ENCODE measurements at places on chromosomes 2 and 18.
A peak's percentile ranks its signal among the peaks of the same experiment; 100 is the strongest.

- no peak for DNase-seq
Observed at GRCh38 chr18:75482880-75483279, 55.4 kb upstream of the SMIM21 start.

- peak; percentile 38 for DNase-seq
Observed at GRCh38 chr2:211085056-211085680, 528.8 kb downstream of the CPS1 start.

GRCh38 chr2:174929786-174930185, 75.4 kb downstream of the CHN1 start:
- no peak for DNase-seq

DNA sequence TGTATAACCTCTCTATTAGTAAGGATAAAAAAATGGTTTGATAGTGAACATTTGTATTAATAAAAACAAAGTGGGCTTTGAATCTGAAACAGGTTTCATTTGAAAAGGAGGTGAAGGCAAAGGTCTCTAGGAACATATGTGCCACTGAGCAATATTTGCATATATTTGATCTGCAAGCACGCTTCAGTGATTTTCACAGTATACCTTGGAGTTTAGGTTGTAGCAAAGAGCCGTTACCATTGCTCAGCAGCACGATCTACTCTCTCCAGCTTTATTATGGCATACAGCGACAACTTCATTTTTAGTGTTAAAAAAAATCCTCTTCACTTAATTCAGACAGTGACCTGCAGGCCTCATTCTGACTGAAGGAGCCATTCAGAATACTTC, 75.8 kb upstream of the ZEB2 start:
- DNase-seq, result no peak

GRCh38 chr2:8177566-8177965, 504.3 kb upstream of the ID2 start:
- no peak for DNase-seq

DNA sequence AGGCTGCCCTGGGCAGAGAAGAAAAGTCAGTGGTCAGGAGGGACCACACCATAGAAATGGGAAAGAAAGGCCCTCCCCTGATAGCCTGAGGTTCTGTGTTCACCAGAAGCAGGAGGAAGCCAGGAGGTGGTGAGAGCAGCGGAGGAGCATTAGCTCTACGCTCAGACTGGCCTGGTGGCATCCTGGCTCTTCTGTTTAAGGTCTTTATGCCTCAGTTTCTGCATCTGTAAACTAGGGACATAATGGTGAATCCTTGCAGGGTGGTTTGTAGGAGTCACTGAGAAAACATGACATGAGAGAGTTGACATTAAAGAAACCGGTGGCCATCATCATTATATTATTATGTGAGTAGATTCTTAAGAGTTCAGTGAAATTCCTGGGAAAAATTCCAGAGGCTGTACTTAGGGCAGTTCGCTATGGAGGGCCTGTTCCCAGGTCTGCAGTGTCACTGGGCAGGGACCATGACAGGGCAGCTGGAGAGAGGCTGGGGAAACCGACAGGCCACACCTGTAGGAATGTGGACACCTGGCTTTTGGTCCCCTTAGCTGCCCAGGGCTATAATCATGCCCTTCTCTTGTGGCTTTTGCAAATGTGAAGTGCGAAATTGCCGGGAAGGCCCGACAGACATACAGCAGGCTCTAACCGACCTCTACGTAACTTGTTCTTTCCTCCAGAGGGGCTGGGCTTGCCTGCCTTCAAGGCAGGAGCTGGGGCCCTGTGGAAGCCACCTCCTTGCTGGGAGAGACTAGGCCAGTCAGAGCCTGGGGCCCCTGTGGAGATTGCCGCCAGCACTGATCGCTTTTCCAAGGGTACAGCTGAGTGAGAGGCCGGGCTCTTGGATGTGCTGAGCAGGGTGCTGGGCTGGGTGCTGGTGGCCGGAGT, 31.0 kb downstream of the GLI2 start:
- DNase-seq, result no peak

- DNase-seq, result peak; percentile 71
Observed at GRCh38 chr2:172404824-172405223, 22.6 kb upstream of the ITGA6 start.

DNA sequence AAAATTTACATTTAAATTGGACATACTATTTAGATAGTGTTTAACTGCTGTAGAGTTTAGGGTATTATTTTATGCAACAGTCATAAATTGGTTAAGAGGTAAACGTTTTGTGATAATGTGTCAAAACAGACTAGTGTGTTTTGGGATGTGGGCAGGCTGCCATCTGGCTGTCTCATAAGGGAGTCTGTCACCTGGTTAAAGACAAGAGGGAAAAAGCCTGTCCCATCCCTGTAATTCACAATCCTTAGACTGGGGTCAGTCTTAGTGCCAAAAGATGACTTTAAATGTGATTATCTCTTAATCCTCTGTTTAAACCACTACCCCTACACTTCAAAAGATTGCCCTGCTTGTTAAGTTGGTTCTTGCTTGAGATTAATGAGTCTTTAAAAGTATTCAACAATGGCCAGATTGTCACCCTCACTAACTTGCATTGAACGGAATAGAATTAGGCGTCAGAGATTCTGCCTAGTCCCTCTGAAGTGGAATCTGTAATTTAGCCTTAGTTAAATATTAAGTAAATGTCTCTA, 59.2 kb downstream of the SGPP2 start:
- DNase-seq, result no peak

DNA sequence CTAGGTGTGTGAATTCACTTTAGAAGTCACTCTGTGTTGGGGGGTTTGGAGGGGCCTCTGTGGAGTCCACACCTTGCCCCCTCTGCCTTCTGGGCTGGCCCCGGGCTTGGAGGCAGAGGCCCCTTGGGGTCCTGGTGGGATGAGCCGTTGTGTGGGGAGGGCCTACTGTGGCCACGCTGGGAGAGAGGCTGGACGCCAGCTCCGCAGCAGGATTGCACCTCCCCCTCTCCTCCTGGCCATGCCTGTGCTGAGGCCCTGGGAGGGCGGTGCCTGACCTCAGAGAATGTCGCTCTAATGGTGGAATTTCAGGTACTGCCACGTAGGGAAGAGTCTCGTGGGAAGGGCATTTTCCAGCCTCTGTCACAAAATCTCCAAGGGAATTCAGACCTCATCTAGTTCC, 237.0 kb downstream of the ATAD2B start:
- no peak for DNase-seq

GRCh38 chr2:120999377-121000097, 263.9 kb downstream of the GLI2 start:
- no peak for DNase-seq

DNA sequence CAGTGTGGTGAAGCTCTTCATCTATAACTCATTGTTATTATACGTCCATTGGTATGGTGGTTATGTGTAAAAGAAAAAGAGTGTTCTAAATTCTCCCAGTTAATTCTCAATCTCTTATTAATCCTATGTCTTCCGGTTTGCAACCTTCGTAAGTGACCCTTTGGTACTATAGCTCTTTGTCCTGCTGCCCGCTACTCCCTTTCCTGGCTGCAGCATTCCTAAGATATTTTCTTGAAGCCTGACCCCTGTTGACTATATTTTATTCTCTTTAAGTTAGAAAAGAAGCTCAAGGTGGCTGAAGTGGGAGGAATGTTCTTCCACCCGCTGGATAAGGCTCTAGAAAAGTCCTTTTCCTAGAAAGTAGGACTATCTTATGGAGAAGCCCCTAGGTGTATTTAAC, 684.8 kb downstream of the SOCS6 start:
- DNase-seq, result no peak

GRCh38 chr2:142030735-142031134, 100.1 kb downstream of the LRP1B start:
- no peak for DNase-seq

DNA sequence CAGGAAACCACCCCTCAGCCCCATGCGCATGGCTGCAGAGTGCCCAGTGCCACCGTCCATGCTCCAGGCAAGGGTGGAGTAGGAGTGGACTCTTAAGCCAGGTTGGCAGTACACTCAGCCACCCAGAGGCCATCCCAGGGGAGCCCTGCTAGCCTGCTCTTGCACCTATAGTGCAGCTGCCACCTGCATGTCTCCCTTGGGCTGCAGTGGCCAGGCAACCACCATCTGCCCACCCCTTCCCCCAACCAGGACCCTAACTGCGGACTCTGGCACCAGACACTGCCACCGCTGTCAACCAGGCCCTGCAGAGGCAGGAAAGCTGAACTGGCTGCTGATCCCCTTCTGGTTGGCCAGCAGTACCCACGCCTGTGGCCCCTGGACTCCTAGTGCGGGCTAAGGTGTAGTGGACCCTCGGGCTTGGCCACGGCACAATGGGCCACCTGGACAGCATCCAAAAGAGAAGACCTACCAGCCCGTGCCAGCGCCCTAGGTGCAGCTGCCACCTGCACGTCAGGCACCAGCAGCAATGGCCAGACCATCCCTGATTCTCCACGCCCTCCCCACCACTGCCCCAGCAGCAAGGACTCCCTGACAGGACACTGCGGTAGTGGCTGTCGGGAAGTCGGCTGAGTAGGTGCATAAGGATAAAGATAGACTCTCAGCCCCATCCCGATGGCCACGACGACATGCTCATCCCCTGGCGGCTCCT, 72.8 kb downstream of the RPIA start:
- DNase-seq, result no peak
